ENCODE measurements at places on chromosomes 6 and 20.

DNA sequence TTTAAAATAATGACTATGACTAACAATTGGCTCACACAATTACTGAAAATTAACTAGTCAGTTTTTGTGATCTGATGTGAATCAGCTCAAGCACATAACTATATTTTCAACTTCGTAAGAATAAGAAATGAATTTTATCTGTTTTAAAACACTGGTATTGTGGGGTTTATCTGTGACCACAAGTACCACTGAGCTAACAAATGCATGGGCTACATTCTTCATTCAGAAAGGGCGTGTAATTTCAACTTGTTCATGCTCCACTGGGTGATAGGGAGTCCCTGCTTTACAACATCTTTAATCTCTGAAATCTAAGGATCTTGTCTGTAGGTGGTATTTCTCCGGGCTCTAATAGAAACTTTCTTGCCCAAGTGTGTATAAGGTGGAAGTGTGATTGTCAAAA lies 1311.5 kb upstream of the GJE1 start:
- DNase-seq: no peak

DNA sequence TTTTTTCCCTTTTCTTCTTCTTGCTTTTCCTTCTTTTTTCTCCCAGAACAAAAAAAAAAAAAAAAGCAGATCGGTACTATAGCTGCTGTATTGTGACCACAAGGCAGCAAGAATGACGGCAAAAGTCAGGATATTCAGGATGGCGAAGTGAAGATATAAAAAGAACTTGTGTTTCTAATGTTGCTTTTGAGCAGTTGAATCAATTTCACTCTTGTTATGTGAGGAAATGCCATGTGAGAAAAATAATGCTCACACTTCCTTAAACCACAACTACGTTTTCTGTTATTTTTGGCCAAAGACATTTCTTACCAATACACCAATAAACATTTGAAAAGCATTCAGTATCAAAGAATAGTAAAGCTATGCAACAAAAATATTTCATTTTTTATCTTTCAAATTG lies 510.5 kb downstream of the HACE1 start:
- DNase-seq: no peak

DNA sequence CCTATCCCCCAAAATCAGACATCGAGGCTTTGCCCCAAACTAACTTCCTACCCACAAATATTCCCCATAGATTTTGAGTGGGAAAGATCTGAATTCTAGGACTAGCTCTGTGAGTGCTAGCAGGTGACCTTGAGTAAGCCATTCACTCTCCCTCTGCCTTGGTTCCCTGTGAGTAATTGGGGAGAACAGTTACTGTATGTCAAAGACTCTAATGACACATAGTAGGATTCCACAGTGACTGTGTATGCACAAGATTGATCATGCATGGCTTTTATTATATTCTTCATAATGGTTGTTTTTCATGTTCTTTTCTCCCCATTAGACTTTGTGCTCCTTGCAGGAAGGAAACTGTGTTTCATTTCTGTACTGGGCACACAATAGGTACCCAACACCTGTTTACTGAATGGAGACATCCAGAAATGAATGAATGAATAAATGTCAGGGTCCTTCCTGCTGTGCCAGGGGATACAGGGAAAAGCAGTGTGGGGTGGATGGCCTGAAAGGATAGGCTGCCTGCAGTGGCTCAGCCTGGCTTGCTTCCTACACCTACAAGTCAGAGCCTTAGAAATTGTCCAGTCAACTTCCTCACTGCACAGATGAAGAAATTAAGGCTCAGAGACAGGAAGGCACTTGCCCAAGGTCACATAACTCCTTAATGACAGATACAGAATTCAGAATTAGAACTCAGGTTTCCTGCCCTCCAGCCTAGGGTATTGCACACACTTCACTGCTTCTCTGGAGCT lies 901 bp upstream of the TMEM151B start:
- no peak for DNase-seq

GRCh38 chr20:45136911-45137310 lies 12.6 kb upstream of the WFDC12 start:
- DNase-seq: no peak

DNA sequence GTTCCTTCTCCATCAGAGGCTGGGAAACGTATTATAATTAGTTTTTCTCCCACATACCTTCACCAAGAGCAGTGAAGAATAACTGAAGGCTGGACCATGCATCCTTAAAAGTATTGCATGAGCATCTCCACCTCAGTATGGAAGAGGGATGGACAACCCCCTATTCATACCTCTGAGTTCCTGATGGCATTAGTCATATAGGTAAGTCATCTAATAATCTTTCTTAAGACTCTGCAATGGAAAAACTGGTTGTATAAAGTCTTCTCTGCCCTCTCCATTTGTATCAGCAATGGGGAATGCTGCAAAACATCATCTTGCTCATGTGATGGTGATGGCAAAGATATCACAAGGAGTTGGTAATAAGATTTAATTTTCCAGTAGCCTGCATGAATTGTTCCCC lies 24.5 kb downstream of the PGM3 start:
- no peak for DNase-seq

DNA sequence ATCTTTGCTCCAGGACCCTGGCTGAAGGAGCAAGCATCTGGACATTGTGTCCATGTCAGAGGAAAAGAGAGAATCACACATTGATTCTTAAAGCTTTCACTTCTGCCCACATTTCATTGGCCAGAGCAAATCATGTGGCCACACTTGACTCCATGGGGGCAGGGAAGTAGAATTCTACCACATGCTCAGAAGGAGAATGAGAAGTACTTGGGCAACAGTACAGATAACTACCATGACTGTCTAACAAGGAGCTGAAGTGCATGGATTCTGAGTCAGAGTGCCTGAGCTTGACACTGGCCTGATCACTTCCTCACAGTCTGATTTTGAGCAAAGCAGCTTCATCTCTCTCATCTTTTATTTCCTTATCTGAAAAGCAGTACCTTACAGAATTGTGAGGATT lies 38.6 kb downstream of the GHRH start:
- DNase-seq: no peak

GRCh38 chr6:145704143-145704781 lies 31.1 kb downstream of the EPM2A start:
- no peak for DNase-seq

DNA sequence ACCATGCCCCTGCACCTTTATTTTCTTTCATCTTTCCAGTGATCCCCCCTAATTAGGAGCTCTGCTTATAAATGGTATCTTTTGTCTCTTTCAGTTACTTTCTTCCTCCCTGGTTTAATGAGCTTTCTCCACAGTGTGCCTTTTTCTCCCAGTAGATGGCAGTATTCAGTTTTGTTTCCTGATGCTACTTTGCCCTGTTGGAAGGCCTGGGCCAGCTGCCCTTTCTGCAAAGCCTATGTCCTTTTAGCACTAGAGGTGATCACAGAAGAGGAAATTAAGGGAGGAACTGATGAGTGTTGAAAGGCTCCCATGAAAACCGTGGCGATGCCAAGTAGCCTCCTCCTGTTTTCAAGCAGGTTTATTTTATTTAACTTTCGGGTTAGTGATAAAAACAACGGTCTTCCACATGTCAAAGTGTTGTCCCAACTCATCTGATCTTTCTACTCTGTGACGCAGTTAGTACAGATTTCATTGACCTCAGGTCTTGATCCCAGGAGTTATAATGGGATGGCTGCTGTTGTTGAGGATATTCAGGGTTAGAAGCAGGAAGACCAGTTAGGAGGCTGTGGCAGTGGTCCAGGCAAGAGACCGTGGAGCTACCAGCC lies 184.2 kb upstream of the BMP2 start:
- DNase-seq: no peak

DNA sequence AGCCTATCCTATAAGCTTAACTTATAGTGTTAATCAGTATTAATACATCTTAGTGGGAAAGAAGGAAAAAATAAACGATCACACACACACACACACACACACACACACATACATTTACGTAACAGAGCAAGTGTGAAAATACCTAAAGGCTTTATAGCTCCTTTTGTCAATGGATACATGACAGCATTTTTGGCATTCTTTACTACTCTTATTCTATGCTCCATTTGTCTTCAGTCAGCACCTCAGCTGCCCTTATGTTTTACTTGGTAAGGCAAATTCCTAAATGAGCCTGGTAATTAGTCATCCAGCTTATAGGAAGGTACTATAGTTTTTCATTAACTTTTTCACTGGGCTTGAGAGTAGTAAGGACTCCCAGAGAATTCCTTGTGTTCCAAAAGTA lies 25.1 kb upstream of the SLC17A3 start:
- no peak for DNase-seq

- no peak for DNase-seq
Measured at GRCh38 chr6:11975353-11975977, 36.6 kb upstream of the HIVEP1 start.

DNA sequence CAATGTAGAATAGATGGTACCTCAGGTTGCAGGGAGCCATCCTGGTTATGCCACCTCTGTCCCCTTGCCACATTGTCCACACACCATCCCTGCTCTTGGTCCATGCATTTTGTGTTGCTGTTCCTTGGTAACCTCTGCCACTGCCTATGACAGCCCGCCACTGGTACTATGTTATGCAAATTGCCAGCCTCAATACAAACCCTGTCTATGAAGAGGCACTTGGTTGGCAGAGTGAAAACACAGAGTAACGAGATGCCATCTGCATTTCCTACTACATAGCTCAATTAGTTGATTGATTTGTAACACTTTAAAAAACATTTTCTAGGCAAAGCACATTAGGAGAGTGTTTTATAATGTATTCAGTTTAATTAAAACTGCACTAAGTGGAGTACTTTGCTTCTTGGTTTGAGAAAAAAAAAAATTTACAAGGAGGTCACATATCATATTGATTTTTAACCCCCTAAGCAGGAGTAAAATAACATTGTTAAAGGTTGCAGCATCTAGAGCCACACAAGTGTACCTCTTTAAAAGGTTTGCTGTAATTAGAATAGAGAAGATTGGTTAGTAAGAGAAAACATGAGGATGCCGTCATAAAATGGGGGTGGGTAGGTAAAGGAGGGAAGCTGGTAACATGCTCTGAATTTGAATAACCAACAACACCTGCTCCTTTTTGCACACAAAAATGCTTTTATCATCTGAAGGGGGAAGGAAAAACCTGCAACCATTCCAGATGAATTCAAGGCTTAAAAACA lies 817.1 kb downstream of the KIF16B start:
- DNase-seq: no peak

DNA sequence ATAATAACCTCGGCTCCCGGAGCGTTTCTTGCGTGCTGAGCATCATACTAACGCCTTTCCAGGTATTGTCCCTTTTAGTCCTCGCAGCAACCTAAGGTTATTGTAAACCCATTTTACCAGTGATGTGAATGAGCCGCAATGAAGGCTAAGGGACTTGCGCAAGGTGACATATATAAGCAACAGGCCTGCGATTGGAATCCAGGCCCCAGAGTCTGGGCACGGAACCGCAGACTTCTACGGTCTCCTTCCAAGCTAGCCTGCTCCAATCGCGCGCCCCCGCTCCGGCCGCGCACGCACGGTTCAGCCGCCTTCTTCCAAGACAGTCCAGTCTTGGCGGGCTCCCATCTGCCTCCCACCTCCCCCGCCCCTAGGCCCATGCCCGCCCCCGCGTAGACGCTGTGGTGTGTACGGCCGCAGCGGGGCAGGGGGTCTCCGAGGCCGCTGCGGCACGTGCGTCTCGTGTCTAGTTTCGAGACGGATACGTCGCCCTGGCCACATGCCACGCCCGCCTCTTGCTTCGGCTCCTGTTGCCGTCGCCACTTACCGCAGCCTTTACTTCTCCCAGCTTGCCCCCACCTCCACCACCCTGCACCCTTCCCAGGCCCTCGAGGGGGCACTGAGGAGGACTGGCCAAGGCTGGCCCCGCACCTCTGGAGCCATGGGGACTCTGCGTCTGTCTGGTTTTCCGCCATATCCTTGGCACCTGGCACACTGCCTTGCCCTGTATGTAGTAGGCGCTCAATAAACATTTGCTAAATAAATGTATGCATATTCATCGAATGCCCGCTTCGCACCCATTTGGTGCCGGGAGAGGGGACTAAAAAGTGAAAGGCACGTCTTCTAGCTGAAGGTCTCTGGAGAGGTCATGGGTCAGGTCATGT lies 855 bp upstream of the GFOD1 start:
- DNase-seq: no peak

- no peak for DNase-seq
Measured at GRCh38 chr20:41650231-41650948, 32.2 kb upstream of the CHD6 start.

GRCh38 chr20:60065741-60066437 lies 107.7 kb downstream of the CDH26 start:
- no peak for DNase-seq

- DNase-seq: no peak
Measured at GRCh38 chr20:49620364-49621240, 52.7 kb upstream of the PTGIS start.

- DNase-seq: no peak
Measured at GRCh38 chr6:132252113-132252512, 149.2 kb downstream of the MOXD1 start.

DNA sequence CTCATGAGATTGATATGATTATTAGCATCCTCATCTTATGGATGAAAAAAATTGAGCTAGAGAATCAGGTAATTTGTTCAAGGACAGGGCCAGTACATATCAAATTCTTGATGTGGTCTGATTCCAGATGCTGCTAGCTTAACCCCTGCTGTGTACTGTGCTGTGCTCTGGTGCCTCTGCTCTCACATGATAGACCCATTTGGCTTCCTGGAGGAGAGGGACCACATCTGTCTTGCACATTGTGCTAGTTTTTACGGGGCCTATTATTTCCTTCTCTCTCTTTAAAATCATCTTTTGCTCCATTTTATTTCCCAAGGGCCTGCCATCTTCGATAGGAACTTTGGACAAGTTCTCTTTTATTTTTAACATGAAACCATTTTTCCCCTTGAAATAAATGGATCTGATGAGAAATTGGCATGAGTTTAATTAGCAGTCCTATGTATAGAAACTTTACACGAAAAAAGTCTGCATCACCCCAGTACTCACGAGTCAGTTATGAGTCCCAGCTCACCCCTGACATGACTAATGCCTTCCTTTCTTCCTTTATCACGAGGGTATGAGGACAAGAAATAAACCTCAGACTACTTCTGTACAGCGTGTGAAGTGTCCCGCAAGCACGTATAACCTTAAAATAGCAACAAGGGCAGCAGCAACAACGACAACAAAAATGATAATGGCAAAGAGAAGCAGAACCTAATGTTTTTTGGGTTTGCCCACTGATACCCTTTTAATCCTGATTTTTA lies 26.5 kb downstream of the CD109 start:
- DNase-seq: no peak

DNA sequence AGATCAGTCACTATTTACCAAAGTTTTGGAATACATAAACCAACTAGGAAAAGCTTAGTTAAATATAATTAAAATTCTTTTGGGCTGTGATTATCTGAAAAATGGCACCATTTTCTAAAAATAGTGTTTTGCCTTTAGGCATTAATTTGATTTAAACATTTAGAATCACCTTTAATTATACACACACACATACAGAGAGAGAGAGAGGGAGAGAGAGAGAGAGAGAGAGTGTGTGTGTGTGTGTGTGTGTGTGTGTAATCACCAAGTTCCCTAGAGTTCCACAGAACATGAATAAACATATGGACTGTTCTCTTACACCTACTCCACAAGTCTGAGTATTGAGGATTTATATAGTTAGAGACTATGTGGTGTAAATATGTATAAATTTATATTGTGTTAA lies 141.2 kb upstream of the ATXN1 start:
- DNase-seq: no peak

GRCh38 chr20:46296526-46297250 lies 11.6 kb downstream of the CDH22 start:
- no peak for DNase-seq

- no peak for DNase-seq
Measured at GRCh38 chr20:56698749-56699148, 69.6 kb downstream of the TFAP2C start.
